ENCODE measurements at places on chromosomes 6 and 20.

GRCh38 chr6:24788031-24788665, 10.6 kb downstream of the ARMH2 start:
- DNase-seq: no peak

GRCh38 chr6:22056398-22056797, 240.4 kb downstream of the PRL start:
- DNase-seq: no peak

DNA sequence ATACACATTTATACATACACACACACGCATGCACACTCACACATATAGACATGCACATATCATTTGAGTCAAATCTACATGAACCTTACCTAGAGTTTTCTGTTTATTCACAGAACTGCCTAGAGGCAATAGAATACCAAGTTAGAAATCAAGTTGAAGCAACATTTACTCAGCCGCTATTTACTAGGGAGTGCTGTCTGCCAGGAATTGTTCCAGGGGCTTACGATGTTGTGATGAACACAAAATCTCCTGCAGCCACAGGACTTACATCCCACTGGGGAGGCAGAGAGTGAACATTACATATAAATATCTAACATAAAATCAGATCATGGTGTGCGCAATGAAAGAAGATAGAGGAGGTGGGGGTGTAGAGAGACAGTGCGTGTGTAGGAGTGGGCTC, 80.4 kb downstream of the GCLC start:
- no peak for DNase-seq

DNA sequence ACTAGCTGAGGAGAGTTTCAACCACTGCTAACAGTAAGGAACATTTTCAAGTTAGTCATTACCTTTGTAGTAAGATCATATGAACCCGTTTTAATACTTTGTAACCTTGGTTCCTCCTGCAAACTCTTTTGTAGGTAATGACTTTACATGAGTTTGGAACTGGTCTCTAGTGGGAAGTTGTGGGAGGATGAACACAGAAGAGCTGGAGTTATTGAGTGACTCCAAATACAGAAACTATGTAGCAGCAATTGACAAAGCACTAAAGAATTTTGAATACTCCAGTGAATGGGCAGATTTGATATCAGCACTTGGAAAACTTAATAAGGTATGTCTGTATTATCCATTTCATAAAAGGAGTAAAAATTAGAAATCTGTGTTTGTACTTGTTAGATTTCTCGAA, 29.3 kb downstream of the DOP1A start:
- no peak for DNase-seq

- DNase-seq: no peak
Observed at GRCh38 chr6:33952016-33952415, 148.2 kb upstream of the MLN start.

DNA sequence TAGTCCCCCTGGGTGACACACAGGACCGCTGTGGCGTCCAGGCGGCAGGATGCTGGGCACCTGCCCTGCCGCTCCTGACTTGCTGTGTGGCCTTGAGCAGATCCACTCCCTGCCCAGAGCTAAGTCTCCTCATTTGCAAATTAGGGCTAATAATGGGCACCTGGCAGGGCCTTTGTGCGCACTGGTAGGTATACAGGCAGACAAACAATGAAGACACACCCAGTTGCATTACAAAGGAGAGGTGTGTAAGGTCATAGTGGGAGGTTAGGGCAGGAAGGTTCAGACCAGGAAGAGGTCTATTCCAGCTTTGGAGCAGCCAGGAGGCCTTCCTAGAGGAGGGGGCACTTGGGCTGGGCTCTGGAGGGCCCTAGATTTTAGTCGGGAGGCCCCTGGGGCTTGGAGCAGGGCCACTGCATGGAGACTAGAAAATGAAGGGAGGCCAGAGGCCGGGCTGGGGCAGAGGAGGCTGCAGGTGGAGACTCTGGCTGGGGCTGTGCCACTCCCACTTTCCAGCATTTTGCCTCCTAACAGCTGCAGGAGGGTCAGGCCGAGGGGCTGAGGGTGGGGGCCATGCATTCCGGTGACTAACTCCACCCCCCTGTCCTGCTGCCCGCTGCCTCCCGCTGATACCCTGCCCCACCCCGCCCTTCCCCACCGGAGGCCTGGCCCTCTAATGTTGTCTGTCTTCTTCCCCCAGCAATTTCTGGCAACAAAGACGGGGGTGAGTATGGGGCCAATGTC, 28.5 kb downstream of the MYH7B start:
- DNase-seq: no peak
